ENCODE measurements at places on chromosomes 2 and 18.

GRCh38 chr2:47344890-47345589 is 57.9 kb upstream of the MSH2 start:
- no peak for DNase-seq

GRCh38 chr2:174281736-174282135 is 33.4 kb upstream of the OLA1 start:
- no peak for DNase-seq

DNA sequence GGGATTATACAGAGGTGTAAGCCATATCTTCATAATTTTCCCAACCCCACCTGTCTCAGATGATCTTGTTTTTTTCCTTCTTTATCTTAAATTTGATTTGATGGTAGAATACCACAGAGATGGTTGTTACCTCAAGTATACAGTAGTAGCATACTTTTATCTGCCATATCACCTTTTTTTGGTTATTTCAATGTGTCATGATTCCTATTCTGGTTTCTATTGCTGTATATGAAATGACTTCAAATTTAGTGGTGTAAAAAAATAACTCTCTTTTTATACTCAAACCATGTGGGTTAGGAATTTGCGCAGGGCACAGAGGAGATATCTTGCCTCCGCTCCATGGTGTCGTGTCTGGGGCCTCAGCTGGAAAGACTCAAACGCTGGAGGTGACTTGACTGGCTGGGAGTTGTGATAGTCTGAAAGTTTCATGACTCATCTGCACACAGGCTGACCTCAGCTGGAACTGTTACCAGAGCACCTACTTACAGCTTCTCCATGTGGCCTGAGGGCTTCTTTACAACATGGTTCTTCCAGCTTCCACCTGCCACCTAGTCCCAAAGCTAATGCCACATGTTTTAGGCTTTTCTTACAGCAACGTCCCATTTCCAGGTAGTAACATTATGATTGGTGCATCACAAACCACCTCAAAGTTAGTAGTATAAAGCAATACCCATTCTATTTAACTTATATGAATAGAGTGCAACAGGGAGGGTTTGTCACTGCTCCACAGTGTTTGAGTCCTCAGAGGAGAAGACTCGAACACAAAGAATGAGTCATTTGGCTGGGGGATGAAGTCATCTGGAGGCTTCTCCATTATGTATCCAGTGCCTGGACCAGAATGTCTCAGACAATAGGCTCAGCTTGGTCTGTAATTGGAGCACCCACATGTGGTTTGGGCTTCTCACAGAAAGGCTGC is 82.3 kb upstream of the XPO1 start:
- no peak for DNase-seq

GRCh38 chr2:161388146-161388779 is 27.8 kb upstream of the TBR1 start:
- no peak for DNase-seq
